ENCODE measurements at places on chromosomes 6 and 20. TPM values are rescaled to one million over a fixed set of nuclear protein-coding genes. Genes with fewer than 3 reads are reported as not detected.

The AK9 gene
- total RNA-seq: 2.9 TPM

The MOXD1 gene
- total RNA-seq: 0.08 TPM

The SLC16A10 gene
- total RNA-seq: 4.4 TPM

The MUCL3 gene
- not detected for total RNA-seq

The ABHD16B gene
- 0.13 TPM for total RNA-seq

The KCNK16 gene
- total RNA-seq: not detected

The SIRPB2 gene
- total RNA-seq: not detected

The ADAM33 gene
- not detected for total RNA-seq

The OSBPL2 gene
- 21.2 TPM for total RNA-seq

The CNKSR3 gene
- 0.94 TPM for total RNA-seq

The CST2 gene
- not detected for total RNA-seq

The HNF4A gene
- total RNA-seq: not detected

The ALDH5A1 gene
- total RNA-seq: 14.7 TPM

The YTHDF1 gene
- total RNA-seq: 43.9 TPM

The TRIM15 gene
- not detected for total RNA-seq

The EFCAB8 gene
- 0.94 TPM for total RNA-seq

The GSTA3 gene
- total RNA-seq: not detected

The VIP gene
- not detected for total RNA-seq

The NMBR gene
- total RNA-seq: not detected

The TBX18 gene
- total RNA-seq: not detected

The OR2J3 gene
- not detected for total RNA-seq

Data from activated CD8-positive, alpha-beta memory T cell treated with anti-CD3 and anti-CD28 coated beads for 36 hours (primary cell).